NCI-H1048 (cell line): ENCODE measurements at places on chromosomes 11 and 22.

GRCh38 chr11:86182976-86183584, 61.5 kb upstream of the EED start:
- no peak for DNase-seq

- DNase-seq = no peak
Observed at GRCh38 chr11:130549393-130549999, 101.1 kb downstream of the ADAMTS15 start.

GRCh38 chr11:119673052-119673758, 55.8 kb downstream of the NECTIN1 start:
- DNase-seq = no peak

- no peak for DNase-seq
Observed at GRCh38 chr22:36773935-36774334, 2.0 kb downstream of the IFT27 start.

DNA sequence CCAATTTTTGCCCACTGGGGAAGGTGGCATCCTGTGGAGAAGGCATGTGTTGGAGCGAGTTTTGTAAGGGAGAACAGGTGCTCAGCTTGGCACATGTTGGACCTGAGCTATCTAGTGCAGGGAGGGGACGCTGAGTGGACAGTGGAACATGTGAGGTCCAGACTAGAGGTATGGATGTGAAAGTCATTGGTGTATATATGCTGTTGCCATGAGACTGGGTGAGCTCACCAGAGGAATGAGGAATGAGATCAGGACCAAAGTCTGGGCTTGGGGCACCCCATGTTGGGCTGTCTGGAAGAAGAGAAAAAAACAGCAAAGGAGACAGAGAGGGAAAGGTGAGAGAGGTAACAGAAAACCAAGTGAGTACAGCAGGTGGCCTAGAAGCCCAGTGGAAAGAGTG, 12.3 kb upstream of the SYT7 start:
- DNase-seq = no peak

DNA sequence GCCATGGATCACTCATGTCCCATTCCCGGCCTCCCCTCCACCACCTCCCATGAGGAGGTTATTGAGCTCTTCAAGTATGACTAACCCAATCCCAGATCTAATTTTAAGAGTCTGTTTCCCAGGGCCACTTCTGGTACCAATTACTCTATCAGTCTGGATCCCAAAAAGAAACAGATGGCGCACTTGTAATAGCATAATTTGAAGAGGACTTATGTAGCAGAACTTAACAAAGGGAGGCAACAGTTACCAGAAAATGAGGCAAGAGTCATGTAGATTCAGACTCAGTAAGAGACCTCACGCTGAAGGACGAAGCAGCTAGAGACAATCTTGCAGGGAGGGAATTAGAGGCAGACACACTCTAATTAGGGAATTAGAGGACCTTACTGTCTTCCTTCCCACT, 46.9 kb downstream of the DDX6 start:
- no peak for DNase-seq

GRCh38 chr11:65882120-65883057, 2.8 kb downstream of the CTSW start:
- no peak for DNase-seq

- no peak for DNase-seq
Observed at GRCh38 chr11:14073849-14074476, 111.4 kb downstream of the SPON1 start.

- DNase-seq = no peak
Observed at GRCh38 chr11:4508886-4509285, 26.4 kb downstream of the OR52K1 start.

GRCh38 chr11:8963569-8964323, 496 bp downstream of the TMEM9B start:
- peak; percentile 54 for DNase-seq

GRCh38 chr22:35135165-35135564, 69.2 kb downstream of the ISX start:
- DNase-seq = no peak

GRCh38 chr11:11498195-11498594, 123.6 kb downstream of the GALNT18 start:
- no peak for DNase-seq

GRCh38 chr11:67700548-67701262, 26.3 kb upstream of the ALDH3B2 start:
- no peak for DNase-seq

DNA sequence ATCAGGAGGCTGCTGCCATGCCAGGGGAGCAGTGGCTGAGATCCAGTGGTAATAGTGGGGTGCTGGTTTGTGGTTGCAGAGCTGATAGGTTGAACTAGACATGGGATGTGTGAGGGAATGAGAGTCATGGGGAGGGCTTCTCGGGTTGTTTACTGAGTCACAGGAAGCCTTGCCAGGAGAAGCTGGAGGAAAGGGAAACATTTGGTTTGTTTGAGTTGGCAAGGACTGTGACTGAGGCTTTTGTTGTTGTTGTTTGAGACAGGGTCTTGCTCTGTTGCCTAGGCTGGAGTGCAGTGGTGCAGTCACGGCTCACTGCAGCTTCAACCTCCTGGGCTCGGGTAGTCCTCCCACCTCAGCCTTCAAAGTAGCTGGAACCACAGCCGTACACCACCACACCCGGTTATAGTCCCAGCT, 49.3 kb downstream of the CABIN1 start:
- no peak for DNase-seq

GRCh38 chr11:134711588-134711987, 299.5 kb upstream of the B3GAT1 start:
- no peak for DNase-seq

DNA sequence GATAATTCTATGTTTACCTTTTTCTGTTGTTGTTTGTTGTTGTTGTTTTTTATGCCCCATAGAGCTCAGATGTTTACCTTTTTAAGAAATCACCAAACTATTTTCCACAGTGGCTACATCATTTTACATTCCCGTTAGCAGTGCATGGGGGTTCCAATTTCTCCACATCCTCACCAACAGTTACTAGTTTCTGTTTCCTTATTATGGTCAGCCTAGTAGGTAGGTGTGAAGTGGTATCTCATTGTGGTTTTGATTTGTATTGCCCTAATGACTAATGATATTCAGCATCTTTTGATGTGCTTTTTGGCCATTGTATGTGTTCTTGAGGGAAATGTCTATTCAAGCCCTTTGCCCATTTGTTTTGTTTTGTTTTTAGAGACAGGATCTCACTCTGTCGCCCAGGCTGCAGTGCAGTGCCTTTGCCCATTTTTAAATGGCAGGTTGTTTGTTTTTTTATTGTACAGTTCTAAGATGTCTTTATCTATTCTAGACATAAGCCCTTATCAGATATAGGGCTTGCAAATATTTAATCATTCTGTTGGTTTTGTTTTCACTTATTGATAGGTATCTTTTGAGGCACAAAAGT, 27.5 kb downstream of the CHEK2 start:
- no peak for DNase-seq

DNA sequence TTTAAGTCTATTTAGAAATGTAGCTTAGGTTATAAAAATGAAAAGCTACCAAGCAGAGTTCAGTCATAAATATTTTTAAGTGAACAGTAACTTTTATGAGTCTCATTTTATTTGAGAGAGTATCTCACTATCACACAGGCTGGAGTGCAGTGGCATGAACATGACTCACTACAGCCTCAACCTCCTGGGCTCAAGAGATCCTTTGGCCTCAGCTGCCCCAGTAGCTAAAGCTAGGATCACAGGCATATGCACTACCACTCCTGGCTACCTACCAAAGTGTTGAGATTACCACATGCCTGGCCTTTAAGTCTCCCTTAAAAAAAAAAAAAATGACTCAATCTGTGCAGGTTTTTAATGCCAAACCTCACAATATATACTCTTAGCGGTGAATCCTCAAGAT, 34.7 kb upstream of the CLNS1A start:
- no peak for DNase-seq

- DNase-seq = no peak
Observed at GRCh38 chr11:75938543-75938942, 123.5 kb downstream of the UVRAG start.

DNA sequence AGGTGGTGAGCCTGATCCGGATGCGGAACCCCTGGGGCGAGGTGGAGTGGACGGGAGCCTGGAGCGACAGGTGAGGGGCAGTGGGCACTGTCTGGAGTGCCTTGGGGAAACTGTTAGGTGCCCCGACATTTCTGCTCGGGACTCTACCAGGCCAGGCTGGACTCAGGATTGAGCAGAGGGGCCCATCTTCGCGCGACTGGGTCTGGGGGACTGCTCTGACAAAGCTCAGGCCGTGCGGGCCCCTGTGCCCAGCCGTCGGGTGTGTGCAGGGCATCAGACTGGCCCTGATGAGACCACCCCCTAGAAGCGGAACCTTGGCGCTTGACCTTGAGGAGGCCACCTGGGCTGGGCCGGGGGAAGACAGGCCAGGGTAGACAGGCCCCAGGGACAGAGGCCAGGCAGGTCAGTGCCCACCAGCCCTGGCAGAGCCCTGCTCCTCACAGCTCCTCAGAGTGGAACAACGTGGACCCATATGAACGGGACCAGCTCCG, 6.3 kb downstream of the CAPN1 start:
- DNase-seq = no peak

DNA sequence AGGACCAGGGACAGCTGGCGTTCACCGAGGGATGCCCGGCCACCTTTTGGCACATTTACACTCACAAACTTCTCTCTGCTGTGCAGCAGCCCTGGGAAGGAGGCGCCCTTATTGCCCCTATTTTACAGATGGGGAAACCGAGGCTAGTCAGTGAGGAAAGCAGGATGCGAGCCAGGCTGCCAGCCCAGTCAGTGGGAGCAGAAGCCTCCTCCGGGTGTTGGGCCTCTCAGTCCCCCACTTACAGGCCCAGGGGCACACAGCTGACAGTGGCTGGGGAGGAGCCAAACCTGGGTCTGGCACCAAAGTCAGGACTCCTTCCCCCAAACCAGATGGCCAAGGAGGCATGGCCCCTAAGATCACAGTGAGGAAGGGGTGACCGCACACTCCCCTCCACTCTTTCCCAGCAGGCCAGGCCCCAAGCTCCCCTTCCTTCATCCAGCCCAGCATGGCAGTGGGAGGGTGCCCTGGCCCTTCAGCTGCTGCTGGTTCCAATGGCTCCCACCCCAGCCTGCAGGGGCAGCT, 121.4 kb upstream of the ANO1 start:
- no peak for DNase-seq

DNA sequence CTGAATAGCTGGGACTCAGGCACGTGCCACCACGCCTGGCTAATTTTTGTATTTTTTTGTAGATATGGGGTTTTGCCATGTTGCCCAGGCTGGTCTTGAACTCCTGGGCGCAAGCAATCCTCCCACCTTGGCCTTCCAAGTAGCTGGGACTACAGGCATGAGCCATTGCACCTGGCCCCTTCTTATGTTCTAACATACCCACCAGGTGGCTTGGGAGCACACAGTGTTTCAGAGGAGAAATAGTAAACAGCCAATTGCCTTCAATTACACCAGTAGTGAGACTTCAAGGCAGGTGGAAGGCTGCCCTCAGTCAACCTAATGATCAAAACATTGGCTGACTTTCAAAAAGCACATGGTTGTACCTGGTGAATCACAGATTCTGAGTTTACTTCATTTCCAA, 167.2 kb downstream of the SWAP70 start:
- no peak for DNase-seq

DNA sequence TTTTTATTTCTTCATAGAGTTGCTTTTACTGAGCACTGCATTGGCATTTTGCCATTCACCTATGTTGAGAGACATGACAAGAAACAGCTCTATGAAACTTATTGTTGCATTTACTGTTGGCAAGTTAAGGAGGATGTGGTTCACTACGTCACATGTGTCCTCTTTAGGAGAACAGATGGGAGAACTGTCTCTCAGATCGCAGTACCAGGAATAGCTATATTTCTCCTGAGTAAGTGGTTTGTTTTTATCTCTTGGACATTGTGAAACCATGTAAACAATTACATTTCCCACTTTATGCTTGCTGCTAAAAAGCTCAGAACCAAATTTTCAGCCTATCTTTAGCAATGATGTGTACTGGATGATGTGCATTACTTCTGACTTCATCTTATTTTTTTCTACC, 34.8 kb upstream of the PSMA1 start:
- DNase-seq = no peak

DNA sequence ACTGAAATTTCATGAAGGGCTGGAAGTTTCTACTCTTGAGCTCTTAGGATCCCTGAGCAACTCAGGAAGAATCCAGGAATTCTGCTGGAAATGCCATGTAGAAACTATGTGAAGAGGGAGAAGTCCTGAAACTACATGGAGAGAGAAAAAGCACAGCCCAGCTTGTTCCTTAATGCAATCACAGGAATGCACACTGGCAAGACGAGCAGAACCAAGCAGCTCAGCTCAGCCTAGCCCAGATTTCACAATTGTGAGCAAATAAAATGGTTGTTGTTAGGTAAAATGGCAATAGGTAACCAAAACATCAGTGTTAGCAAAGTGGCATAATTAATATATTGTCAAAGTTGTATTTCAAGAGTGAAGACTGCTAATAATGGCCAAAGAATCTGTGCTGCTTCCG, 28.1 kb downstream of the ZNF214 start:
- DNase-seq = no peak

GRCh38 chr22:44947049-44947448, 62.8 kb downstream of the PHF21B start:
- DNase-seq = no peak

GRCh38 chr11:102831489-102832440, 11.6 kb downstream of the MMP3 start:
- DNase-seq = no peak

- DNase-seq = no peak
Observed at GRCh38 chr11:18239655-18240054, 3.1 kb upstream of the SAA4 start.

DNA sequence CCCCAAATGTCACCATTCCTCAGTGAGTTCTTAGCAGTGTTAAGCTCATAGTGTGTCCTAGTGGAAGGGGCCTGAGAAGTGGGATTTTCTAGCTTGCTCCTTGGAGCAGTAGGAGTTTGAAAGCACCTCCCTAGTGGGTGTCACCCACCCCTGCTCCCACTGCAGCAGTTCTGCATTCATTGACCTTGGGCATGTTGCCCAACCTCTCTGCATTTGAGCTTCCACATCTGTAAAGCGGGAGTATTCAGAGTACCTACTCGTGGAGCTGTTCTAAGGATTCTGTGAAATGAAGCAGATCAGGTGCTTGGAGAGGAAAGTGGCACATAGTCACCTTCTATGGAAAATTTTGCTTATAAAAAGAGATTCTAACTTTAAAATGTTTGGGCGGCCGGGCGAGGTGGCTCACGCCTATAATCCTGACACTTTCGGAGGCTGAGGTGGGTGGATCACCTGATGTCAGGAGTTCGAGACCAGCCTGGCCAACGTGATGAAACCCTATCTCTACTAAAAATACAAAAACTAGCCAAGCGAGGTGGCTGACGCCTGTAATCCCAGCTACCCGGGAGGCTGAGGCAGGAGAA, 16.9 kb downstream of the LMO2 start:
- DNase-seq = no peak

DNA sequence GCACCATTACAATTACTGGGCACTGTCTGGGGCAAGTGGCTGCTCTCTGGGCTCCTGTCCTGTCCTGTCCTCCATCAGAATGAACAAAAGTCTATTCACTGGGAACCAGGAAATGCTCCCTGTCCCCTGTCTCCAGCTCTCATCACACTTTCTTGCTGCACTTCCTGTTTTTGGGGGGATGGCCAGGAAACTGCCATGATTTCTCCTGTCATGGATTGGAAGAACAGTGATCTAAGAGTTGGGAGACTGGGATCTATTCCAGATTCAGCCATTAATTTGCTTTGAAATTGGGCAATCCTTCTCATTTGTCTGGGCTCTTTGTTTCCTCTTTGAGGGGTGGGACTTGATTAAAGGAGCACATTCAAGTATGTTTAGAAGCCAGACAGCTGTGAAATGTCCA, 61.4 kb upstream of the KIRREL3 start:
- no peak for DNase-seq
